ENCODE measurements at places on chromosomes 7 and 10.

GRCh38 chr7:47402941-47403866, 178.7 kb downstream of the TNS3 start:
- DNase-seq = no peak

DNA sequence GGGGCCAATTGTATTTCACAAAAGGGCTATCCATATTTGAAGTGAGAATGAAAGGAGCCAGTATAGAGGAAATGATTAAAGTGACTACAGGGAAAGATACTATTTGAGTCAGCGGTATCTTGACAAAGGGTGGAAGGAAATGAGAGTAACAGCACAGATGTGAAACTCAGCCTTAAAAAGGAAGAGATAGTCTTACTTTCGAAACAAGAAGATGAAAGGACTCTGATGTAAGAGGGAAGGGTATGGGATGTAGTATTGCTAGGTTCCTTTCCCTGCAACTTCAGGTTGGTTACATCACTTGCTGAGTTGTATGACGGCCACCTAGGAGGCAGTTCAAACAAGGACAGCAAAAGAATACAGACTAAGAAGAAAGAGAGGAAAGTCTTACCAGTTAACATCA, 13.7 kb downstream of the CISD1 start:
- DNase-seq = peak; percentile 47

DNA sequence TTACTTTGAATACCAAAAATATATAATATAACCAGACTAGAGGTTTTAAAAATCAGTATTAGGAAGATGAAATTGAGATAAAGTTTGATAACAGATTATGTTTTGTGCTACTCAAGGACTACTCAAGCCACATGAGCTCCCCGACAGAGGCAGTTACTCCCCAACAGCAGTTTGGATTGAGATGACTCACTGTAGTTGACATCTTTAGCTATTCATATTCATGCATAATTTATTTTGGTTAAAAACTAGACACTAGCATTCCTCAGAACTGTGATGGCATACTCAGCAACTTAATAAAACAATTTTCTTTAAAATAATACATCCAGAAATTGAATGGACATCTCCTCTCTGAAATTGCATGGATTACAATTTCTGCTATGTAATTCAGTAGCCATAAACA, 19.6 kb downstream of the PCLO start:
- no peak for DNase-seq

- DNase-seq = no peak
Measured at GRCh38 chr7:37119296-37119860, 329.3 kb downstream of the ELMO1 start.

- DNase-seq = no peak
Measured at GRCh38 chr7:4769761-4770160, 5.7 kb upstream of the AP5Z1 start.

- DNase-seq = no peak
Measured at GRCh38 chr7:24964191-24964590, 15.8 kb downstream of the OSBPL3 start.

DNA sequence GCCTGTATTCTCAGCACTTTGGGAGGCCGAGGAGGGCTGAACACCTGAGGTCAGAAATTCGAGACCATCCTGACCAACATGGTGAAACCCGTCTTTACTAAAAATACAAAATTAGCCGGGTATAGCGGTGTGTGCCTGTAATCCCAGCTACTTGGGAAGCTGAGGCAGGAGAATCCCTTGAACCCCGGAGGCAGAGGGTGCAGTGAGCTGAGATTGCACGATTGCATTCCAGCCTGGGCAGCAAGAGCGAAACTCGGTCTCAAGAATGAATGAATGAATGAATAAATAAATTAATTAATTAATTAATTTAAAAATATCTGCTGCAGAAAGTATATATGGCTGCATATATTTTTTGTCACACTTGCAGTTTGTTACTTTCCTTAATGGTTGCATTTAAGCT, 781.8 kb downstream of the DNAJB9 start:
- no peak for DNase-seq

- DNase-seq = no peak
Measured at GRCh38 chr10:99375426-99375825, 46.3 kb downstream of the CNNM1 start.

- no peak for DNase-seq
Measured at GRCh38 chr7:43462836-43463235, 120.1 kb upstream of the STK17A start.

DNA sequence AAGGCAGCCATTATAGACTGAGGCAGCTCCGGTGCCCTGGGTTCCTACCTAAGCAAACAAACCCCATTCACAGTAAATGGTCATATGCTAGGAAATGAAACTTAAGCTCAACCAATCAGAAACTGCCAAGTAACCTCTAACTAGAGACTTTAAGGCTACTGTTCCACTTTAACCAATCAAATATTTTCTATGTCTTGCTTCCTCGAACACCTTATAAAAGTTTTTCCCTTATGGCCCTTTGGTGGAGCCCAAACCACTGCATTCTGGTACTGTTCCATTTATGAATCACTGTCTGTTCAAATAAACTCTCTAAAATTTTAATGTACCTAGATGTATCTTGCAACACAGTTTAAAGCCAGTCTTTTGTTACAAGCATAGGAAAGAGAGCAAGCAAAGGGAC, 361.1 kb downstream of the HGF start:
- no peak for DNase-seq

GRCh38 chr10:110919971-110920881, 822 bp downstream of the SHOC2 start:
- peak; percentile 21 for DNase-seq

GRCh38 chr10:60797200-60797599, 18.9 kb downstream of the CDK1 start:
- no peak for DNase-seq

Measured in stimulated activated naive CD4-positive, alpha-beta T cell (primary cell).